ENCODE measurements at places on chromosomes 7 and 10.

- DNase-seq = no peak
Observed at GRCh38 chr10:77967611-77968022, 41.1 kb upstream of the DLG5 start.

DNA sequence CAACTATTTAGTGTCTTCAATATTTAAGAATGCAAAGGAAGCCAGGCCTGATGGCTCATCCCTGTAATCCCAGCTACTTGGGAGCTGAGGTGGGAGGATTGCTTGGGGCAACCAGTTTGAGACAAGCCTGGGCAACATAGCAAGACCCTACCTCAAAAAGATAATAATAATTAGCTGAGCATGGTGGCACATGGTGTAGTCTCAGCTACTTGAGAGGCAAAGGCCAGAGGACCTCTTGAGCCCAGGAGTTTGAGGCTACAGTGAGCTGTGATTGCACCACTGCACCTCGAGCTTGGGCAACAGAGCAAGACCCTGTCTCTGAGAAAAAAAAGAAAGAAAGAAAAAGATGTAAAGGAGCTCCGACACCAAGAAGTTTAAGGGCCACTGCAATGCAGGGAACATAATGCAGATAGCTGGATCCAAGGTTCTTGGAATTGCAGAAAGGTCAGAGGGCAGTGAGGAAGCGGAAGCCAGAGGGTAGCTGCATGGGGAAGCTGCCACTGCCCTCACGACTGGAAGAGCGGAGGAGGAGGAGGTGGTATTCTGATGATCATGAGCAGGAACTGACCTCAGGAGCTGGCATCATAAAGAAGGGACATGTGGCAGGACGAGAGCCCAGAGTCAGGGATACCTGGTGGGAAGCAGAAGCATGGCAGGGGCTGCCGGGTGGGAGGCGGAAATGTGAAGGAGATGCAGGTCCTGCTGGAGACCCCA lies 60.2 kb upstream of the PODXL start:
- no peak for DNase-seq

DNA sequence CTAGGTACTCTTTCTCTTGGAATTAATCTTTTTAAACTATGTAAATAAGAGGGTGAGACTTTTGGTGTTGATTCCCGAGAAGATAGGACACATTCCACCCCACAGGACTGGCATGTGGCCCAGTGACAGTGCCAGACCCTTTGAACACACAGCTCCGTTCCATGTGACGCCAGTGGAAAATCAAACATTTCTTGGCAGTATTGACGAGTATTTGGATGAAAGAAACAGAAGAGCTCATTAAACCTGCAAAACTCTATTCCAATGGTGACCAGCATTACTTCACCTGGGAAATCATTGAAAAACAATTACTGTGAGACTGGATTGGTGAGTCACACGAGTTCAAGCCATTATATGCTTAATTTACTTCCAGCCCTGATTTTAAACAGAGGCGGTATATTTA lies 25.8 kb downstream of the AKR1E2 start:
- DNase-seq = no peak

- DNase-seq = no peak
Observed at GRCh38 chr7:25633426-25634036, 405.2 kb upstream of the NPVF start.

GRCh38 chr10:65350611-65351010 lies 1575.2 kb upstream of the LRRTM3 start:
- no peak for DNase-seq

DNA sequence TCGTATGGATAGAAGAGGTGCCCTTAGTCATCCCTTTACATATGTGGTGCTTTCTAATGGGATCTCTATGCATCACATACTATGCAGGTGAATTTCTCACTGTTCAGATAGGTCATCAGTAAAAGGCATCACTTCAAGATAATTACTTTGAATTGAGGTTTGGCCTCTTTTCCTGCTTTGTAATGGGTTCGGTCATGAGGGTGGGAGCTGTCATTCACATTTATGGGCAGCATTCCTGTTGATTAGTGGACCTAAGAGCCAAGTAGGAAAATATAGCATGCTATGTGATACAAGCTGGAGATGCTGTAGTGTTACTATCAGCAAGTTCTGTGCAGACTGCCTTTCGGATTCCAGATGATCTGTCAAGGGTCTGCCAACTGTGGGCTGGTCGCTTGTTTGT lies 156.3 kb downstream of the LCOR start:
- DNase-seq = no peak

GRCh38 chr10:17220652-17221100 lies 7.4 kb upstream of the VIM start:
- DNase-seq = no peak

GRCh38 chr10:77629775-77630506 lies 7.7 kb downstream of the KCNMA1 start:
- no peak for DNase-seq

- DNase-seq = no peak
Observed at GRCh38 chr10:99788598-99789256, 6.3 kb downstream of the ABCC2 start.
